ENCODE measurements at places on chromosomes 4 and X.

DNA sequence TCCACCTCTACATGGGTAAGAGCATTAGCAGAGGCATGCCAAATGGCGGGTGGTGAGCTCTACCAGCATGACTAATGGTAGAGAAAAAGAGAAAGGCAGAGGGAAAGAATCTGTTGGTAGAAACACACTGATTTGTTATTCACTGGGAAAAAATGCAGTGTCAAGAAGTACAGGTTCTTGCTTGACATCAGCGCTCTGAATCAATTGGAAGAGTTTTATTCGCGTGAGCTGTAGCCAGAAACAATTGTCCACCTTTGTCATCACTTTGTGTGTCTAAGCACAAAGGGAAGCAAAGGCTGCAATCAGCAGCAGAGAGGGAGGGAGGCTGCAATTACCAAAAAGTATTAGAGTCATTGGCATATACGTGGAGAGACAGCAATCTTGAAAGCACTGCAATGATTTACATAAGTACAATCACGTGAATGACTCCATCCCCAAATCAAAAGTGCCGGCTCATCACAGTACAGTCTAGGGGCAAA, 67.7 kb upstream of the HS3ST1 start:
- no peak for DNase-seq

GRCh38 chrX:24325231-24325630, 11.4 kb upstream of the SUPT20HL2 start:
- DNase-seq = no peak

DNA sequence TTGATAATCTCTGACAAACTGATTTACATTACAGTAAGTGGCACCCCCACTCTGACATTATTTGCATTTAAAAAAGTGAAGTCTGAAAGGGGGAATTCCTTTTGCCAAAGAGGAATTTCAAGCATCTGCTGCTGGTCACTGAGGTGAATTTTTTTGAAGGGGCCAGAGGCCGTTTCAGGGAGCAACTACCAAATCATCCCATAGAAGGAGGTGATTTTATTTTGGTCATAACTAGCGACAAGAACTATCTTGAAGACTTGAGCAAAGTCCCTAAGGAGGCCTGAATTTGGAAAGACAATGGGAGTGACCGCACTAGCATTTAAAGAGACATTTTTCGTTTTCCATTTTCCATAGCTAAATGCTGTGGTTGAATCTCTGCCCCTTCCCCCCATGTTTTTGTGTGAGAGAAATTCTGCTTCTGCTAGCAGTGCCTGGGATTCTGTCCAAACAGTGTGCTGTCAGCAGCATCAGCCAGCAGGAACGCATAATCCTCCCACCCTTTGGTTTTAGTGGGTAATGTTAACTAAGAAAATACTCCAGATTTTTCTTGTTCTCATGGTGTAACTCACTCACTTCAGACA, 110.1 kb upstream of the MED14 start:
- no peak for DNase-seq

- no peak for DNase-seq
Measured at GRCh38 chrX:137562096-137562495, 3.8 kb upstream of the ZIC3 start.

DNA sequence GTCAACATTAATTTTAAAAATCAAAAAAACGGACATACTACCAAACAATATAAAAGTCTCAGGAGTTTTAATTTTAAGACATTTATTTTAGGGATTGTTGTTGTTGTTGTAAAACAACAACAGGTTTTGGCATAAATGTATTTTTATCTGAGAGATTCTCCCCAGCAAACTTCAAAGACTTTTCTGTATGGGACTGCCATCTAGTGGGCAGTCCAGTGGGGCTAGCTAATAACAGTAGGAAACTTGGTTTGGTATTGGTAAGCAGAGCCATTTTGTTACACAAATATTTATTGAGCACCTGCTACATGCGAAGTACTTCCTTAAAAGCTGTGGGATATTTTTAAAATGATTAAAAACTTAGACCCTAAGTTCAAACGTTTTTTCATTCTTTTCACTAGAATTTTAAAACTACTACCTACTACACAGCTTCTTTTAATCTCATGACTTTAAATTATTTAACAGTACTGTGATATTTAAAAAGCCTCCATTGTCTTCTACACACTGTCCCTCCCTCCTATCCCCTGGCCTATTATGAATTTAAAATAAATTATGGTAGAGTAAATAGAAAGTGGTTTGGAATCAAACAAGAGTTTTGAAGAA, 1028.4 kb upstream of the INTU start:
- DNase-seq = no peak

GRCh38 chr4:95548738-95549245, at the start of gene UNC5C:
Gene UNC5C, minus strand, starts transcription at chr4:95548973.
- no peak for DNase-seq

GRCh38 chr4:16729336-16729735, 169.1 kb downstream of the LDB2 start:
- DNase-seq = no peak
